NAMALWA (cell line): ENCODE measurements at places on chromosomes 5 and 9.
A peak's percentile ranks its signal among the peaks of the same experiment; 100 is the strongest.

DNA sequence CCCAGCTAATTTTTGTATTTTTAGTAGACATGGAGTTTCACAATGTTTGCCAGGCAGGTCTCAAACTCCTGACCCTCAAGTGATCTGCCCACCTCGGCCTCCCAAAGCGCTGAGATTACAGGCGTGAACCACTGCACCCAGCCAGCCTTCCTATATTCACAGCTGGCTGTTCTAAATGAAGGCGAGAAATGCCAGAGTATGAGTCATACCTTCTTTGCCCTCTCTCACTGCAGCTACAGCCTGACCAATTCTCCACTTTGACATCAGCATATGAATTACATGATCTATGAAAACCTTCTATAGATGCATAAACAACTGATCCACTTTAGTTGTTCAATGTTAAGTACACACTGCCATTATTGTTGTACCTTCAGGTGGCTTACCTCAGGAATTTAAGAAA lies 14.5 kb downstream of the APTX start:
- DNase-seq: no peak

GRCh38 chr5:172874647-172875504 lies 40.8 kb downstream of the ERGIC1 start:
- no peak for DNase-seq

- DNase-seq: peak; percentile 53
Observed at GRCh38 chr9:120935383-120935857, 8.8 kb upstream of the TRAF1 start.

DNA sequence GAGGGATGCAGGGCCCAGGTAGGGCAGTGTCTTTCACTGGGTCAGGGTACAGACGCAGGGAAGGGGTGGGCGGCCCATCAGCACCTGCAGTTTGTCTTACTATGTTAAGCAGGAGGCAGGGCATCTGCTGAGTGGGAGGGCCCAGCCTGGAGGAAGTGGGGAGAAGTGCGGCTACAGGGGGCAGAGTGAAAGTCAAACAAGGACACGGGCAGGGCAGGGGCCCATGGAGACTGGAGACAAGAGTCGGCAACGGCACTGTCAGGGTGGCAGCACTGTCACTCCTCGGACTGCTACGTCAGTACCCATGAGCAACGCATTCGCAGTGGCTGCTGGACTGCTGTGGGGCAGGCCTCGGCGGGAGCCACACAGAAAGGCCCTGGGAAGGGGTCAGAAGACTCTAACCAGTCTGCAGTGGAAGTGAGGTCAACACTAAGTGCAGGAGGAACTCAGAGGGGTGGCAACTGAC lies 19.7 kb downstream of the CAMSAP1 start:
- DNase-seq: peak; percentile 80

DNA sequence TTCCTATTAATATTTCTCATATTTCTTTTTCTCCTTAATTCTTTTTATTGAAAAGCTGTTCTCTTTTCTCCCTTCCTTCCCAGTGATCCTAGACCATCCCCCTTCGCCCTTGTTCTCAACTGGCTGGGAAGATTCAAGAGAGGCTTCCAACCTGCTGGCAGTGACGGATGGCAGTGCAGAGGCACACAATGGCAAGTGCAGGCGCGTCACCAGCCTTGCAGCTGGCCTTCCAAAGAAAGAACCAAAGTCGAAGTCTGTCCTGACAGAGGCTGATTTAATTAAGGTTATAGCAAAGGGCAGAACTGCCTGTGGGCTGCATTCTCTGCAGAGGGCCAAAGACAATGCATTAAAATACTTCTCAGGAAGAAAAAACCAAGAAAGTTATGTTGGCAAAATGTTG lies 7.4 kb downstream of the CEMIP2 start:
- DNase-seq: no peak

DNA sequence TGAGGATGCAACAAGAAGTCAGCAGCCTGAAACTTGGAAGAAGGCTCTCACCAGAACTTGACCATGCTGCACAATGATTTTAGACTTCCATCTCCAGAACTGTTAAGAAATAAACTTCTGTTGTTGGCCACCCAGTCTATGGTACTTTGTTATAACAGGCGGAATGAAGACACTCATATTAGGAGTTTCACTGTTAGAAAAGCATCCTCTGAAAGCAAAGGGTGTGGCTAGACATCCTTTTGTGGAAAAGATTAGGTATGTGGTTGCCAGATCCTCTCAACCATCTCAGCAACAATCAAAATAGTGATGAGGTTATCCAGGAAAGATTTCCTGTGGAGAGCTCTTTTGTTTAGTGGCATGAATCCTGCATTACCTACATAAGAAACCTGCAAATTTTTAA lies 20.7 kb downstream of the ITGA2 start:
- no peak for DNase-seq

GRCh38 chr9:95857896-95858295 lies 17.6 kb upstream of the ERCC6L2 start:
- DNase-seq: peak; percentile 12

DNA sequence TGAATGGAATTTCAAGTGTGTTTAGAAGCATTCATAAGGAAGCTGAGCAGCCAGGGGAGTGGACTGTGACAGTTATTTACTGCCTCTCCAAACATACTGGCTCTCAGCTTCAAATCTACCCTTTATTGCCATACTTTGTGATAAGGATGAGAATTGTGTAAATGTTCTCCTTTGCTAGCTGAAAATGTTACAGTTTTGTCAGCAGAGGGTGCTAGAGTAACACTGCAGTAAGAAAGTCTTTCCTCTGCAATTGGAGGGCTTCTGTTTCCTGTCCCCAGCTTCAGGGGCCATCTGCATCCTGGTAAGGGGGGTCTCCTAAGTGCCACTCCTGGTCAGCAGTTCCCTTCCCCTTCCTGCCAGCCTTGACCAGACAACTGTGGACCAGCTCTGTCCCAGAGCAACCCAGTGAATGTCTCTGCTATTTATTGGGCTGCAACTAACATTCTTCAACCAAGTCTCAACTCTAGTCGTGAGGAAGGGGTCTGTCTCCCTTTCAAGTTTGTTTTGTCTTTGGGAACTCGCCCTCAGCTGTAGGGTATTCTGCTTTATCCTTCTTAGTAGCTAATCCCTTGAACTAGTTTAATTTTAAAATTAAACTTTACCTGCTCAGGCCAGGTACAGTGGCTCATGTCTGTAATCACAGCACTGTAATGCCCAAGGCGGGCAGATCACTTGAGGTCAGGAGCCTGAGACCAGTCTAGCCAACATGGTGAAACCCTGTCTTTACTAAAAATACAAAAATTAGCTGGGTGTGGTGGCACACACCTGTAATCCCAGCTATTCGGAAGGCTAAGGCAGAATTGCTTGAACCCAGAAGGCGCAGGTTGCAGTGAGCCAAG lies 45.3 kb downstream of the RAPGEF6 start:
- peak; percentile 72 for DNase-seq

DNA sequence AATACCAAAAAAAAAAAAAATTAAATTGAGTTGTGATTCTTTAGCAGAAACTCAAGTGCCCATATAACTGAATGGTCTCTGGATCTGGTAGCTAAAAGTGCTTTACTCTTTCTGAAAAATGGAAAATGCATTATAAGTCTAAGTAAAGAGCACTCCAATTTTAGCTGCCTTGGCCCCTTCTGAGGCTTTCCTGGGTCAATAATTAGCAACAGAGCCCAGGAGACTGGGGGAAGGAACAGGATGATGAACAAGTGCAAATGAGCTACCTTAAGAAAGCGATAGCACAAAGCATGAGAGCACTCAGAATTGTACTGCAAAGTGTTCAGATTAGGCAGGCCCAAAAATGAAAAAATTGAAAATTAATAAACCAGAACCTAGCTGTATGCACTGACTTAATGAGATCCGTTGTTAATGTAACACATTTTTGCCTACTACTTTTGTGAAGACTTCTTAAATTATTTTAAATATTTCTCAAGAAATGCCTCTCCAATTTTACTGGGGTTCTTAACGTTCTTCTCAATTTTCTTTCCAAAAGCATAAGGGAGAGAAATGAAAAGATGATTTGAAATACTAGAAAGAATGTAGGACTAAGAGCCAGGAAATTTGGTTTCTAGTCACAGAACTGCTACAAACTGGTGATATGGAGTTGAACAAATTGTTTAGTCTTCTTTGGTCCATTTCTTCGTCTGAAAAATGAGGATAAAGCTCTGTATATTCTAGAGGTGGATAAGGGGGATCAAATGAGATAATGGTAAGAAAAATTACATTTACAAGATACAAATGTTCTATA lies 566.1 kb downstream of the PDE4D start:
- DNase-seq: no peak

DNA sequence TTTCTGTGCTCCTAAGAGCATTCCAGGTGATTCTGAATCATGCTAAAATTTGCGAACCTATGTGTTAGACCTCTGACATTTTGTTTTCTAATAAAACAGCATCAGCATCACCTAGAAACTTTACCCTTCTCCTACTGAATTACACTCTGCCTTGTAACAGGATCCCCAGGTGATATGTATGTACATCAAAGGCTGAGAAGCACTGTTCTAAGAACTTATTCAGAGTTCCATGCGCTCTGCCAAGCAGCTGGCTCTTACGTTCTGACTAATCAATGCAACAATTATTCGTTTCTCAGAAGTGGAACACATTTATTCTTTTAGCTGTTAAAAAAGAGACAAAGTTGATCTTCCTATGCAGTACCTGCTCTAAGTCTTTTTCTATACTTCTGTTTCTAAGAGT lies 228.6 kb downstream of the SLF1 start:
- DNase-seq: no peak

DNA sequence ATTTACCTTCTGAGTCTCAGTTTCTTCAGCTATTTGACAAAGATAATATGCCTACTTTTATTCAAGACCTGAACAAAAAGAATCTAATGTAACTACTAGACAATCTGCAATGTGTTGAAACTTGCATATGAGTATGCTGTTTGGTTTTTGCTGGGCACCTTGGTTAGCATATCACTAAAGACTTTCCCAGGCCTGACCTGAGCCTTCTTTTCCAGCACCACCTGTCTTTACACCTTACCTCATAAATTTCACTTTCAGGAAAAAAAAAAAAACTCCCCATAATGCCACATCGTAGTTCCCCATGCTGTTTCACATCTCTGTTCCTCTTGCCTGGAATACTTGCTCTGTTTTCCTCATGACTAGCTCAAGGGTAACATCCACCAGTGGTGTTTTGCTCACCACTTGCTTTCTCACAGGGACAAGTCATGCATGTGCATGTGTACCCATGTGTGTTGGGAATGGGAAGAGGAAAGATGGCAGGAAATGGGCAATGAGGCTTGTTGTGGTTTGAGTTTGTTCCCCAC lies 45.6 kb upstream of the TLE4 start:
- DNase-seq: no peak

DNA sequence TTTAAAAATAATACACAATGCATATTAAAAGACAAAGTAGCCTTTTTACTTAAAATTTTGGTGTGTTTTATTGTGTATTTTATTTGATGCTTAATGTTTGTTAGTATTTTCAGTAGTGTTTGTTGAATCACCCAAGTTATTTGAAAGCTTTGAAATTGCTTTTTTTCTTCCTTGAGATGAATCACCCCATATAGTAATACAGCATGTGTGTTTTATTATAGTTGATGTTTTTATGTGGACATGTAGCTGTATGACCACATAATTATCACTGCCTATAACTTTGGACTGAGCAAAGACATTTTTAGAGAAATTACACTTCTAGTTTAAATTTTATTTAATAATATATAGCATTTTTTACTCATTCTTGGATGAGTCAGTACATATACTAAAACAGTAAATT lies 18.0 kb downstream of the FAM174A start:
- DNase-seq: no peak

DNA sequence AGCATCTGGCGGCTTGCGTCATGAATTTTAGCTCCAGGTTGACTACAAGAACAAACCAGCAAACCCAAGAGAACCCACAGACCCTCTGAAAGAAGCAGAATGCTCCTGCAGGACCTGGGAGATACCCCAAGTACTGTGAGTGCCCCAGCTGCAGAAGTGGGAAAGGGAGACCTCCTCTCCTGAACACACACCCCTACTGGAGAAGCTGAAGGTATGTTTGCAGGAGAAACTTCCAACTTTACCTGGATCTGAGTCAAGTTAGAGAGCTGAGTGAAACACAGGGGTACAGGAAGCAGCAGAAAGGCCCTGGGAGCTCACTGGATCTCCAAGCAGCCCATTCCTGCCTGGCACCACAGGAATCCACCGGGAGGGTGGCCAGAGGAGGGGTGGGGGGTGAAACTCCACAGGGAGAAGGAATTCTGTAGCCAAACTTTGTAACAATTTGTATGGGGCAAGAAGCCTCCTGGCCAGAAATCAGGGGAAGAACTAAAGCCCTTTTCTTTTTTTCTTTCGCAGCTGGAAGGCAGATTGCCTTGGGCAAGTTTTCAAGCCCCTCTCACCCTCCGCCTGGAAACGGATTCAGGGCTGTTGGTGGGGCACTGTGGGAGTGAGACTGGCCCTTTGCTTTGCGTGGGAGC lies 576.2 kb downstream of the BNC2 start:
- DNase-seq: no peak

DNA sequence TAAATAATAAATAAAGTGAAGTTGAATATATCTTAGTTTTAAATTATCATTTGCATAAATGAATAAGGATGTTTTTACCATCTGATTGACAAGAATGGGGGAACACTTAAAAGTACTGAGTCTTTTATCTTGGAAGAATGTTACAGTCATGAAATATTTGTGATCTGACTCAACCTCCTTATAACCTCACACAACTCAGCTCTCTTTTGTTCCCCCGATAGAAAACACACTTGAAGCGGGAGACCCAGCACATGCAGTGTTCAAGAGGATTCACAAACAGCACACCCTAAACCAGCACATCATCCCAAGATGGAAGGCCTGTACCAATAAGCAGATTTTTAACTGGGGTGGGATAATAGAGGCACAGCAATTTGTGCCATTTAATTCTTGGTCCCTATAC lies 15.5 kb downstream of the BAAT start:
- no peak for DNase-seq

DNA sequence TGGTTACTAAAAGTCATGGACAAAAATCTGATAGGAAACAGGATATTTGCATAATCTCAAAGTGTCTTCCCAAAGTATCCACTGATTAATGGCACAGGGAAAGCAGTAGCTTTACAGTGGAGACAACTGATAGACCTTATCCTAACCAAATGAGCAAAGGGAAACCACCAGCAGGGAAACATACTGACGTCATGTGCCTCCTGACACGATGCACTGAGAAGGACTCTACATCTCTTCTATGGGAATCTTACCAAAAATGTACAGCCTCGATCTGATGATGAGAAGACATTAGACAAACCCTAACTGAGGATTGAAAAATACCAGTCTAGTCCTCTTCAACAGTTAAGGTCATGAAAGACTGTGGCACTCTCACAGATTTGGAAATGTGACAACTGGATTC lies 166.2 kb downstream of the INSYN2B start:
- no peak for DNase-seq

GRCh38 chr5:17860660-17861315 lies 226.5 kb downstream of the TAF11L14 start:
- no peak for DNase-seq

- DNase-seq: no peak
Observed at GRCh38 chr5:42950456-42951292, 89.4 kb downstream of the ANXA2R start.

GRCh38 chr5:11642438-11642837 lies 261.8 kb downstream of the CTNND2 start:
- no peak for DNase-seq

DNA sequence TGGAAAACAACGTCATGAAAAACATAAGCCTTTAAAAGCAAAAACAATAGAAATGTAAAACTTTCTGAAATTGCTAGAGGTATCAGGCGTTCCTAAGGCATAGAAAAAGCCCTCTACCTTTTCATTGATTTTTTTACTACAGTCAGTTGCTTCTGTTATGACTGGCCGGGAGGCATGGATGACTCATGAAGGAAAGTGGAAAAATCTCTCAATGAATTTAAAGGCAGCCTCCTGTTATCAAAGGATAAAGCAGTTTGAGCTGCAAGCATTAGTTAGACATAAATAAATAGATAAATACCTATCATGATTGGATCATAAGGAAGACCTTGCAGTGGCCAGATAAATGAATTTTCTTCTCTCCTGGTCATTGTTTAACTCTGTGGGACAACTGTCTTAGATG lies 281.6 kb downstream of the MAST4 start:
- DNase-seq: no peak
